Glomerular endothelial cell (primary cell): ENCODE measurements at places on chromosomes 12 and 14.

GRCh38 chr12:45148619-45149018, 67.3 kb upstream of the ANO6 start:
- DNase-seq = no peak

GRCh38 chr14:90458536-90458935, 61.7 kb downstream of the CALM1 start:
- DNase-seq = no peak

DNA sequence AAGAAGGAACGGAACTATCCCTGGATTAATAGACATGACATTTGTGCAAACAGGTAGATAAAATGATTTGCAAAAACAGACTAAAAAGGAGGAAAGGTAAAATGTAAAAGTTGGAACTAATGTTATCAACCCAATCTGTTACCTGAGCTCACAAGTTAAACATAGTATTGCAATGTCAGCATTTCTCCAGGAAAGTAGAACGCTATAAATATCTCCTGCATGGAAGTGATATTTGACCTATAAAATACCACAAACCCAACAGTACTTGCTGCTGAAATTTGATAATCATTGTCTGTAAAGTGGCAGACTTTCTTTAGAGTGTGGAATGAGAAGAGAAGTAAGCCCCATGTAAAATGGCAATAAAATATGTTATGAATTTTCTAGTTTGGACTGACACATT, 1435.7 kb downstream of the LRFN5 start:
- DNase-seq = no peak

DNA sequence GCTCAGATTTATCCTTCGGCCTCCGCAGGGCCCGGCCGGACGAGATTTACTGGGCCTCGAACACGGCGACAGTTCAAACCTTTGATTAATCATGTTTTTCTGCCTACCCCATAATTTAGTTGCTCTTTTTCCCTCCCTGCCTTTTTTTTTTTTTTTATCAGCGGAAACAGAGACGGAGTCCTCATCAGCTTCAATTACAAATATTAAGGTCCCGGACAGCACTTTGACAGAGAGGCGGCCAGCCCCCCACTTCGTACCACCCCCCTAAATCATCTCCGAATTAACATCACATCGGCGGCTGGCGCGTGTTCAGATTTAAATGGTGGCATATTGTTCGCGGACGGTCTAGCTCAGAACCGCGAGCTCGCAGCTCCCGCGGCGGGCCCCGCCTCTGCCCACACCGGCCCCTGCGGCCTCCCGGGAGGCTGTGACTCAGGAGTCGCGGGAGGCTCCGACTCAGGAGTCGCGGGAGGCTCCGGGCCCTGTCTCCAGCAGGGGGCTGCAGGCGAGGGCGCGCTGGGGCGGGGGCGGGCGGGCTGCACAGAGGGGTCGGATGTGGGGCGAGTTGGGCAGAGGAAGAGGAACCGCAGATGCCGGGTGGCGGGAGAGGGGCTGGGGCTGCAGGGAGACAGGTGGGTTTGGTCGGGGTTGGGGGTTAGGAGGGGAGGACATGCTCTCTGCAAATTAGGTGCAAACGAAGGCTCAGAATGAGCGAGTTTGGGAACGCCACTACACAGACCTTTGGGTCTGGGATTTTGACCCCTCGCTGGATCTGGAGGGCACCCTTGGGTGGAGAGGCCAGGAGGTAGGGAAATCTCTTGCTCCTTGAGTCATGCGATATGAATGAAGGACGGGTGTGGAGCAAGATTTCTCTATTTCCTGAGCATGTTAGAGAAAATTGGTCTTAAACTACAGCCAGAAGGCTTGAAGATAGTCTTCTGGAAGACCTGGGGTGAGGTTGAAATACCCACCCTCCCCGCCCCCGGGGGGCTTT, 19.6 kb upstream of the ATP5MC2 start:
- DNase-seq = no peak

DNA sequence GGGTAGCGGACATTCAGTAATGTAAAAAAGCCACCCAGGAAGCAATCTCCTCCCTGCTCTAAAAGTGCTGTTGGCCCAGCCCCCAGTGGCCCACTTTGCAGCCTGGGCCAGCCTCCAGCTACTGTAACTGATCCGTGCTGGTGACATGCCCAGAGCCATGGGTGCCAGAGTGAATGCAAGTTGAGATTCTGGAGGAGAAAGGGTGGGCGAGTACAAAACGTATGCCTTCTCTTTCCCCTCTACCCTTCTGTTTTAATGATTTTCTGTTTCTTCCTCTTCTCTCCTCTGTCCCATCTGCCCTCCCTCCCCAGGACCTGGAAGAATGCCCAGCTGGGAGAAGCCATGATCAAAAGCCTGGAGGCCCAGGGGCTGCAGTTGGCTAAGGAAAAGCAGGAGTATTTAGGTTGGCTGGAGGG, 16.9 kb downstream of the PLEKHD1 start:
- DNase-seq = no peak

- DNase-seq = no peak
These were observed 3.0 kb upstream of the PLXNC1 start for GRCh38 chr12:94145191-94145983.

- DNase-seq = no peak
These were observed 185.8 kb upstream of the RMST start for GRCh38 chr12:97276661-97277429.

GRCh38 chr12:9710584-9711375, 22.1 kb downstream of the CLECL1 start:
- no peak for DNase-seq

DNA sequence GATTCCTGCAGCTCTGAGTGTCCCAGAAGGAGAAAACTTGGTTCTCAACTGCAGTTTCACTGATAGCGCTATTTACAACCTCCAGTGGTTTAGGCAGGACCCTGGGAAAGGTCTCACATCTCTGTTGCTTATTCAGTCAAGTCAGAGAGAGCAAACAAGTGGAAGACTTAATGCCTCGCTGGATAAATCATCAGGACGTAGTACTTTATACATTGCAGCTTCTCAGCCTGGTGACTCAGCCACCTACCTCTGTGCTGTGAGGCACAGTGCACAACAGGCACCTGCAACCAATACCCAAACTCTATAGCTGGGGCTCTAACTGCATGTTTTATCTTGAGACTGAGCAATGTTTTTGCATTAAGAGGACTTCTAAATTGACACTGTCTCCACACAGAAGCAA, 379.2 kb upstream of the OR4E1 start:
- no peak for DNase-seq

DNA sequence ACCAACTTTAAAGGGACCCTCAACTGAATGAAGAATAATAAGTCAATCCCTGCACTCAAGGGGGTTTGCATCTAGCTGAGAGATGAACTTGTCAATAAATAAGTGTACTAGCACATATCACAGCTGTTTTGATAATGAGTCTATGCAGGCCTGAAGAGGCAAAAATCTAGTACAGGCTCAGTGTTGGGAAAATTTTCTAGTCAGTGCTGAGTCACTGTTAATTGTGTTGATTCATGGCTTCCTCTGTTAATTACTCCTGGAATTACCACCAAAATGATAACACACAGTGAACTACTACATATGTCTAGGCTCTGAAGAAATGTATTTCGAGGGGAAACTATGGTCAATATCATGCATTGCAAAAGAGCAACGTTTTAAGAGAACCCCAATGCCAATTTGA, 18.9 kb downstream of the SNRPF start:
- DNase-seq = no peak

DNA sequence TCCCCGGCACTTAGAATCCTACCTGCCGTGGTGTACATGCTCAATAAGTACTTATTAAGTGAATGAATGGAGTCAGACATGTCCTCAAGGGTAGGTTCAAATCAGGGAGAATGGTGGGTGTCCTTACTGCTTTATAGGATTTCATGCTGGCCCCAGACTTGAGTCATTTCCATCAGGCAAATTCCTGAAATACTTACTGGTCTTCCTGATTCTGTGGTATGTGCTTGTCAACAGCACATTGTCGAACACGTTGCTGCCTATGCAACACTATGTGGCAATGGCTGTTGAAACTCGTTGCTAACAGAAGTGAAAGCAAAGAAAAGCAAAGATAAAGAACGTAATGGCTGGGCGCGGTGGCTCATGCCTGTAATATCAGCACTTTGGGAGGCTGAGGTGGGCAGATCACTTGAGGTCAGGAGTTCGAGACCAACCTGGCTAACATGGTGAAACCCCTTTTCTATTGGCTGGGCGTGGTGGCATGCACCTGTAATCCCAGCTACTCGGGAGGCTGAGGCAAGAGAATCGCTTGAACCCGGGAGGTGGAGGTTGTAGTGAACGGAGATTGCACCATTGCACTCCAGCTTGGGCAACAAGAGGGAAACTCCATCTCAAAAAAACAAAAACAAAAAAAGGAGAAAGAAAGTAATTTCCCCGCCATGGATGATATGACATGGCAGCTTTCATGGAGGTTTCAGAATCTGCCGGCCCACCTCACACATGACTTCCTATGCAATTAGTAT, 214.9 kb downstream of the ZFP36L1 start:
- peak; percentile 90 for DNase-seq

- DNase-seq = no peak
These were observed 45.0 kb downstream of the AMN start for GRCh38 chr14:102967506-102967795.

GRCh38 chr14:21795456-21795855, 121.8 kb upstream of the OR4E1 start:
- no peak for DNase-seq

GRCh38 chr12:100672075-100672592, 98.7 kb downstream of the GAS2L3 start:
- no peak for DNase-seq

DNA sequence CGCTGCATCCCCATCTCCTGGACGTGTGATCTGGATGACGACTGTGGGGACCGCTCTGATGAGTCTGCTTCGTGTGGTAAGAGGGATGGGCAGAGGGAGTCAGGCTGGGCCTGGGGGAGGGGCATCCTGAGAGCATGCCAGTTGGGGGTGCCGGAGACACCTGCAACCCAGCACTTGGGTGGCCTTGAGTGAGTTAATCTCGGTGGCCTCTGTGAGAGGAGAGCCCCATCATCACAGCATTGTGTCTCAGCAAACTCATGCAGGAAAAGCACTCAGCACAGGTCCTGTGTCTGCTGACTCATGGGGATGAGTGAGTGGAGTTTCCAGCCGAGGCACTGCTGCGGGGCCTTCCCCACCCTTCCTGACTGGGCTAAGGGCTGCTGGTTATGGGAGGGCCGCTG, 19.6 kb upstream of the LRP1-AS start:
- no peak for DNase-seq

DNA sequence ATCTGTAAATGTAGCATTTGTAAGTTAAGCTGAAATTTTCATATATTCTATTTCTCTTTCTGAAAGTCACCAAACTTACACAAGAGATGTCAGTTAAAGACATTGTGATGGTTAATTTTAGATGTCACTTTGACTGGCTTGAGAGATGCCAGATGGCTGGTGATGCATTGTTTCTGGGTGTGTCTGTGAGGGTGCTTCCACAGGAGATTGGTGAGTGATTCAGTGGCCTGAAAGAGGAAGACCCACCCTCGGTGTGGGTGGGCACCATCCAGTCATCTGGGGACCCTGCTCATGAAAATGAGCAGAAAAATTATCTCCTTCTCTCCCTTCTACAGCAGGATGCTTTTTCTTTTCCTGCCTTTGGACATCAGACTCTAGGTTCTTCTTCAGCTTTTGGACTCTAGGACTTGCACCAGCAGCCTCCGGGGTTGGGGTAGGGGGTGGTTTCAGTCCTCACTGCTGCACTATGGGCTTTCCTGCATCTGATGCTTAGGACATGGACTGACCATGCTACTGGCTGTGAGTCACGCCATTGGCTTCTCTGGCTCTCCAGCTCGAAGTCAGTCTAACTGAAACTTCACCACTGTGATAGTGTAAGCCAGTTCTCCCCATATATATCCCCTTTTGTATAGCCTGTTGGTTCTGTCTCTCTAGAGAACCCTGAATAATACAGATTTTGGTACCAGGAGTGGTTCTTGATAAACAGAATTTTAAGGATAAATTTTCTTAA, 20.9 kb downstream of the PDE6H start:
- DNase-seq = no peak

- DNase-seq = no peak
These were observed 48.7 kb downstream of the CCDC88C start for GRCh38 chr14:91368776-91369416.

GRCh38 chr12:103865151-103865730, 24.2 kb upstream of the NT5DC3 start:
- DNase-seq = no peak

GRCh38 chr14:100804138-100804537, 21.8 kb upstream of the MEG3 start:
- DNase-seq = no peak

DNA sequence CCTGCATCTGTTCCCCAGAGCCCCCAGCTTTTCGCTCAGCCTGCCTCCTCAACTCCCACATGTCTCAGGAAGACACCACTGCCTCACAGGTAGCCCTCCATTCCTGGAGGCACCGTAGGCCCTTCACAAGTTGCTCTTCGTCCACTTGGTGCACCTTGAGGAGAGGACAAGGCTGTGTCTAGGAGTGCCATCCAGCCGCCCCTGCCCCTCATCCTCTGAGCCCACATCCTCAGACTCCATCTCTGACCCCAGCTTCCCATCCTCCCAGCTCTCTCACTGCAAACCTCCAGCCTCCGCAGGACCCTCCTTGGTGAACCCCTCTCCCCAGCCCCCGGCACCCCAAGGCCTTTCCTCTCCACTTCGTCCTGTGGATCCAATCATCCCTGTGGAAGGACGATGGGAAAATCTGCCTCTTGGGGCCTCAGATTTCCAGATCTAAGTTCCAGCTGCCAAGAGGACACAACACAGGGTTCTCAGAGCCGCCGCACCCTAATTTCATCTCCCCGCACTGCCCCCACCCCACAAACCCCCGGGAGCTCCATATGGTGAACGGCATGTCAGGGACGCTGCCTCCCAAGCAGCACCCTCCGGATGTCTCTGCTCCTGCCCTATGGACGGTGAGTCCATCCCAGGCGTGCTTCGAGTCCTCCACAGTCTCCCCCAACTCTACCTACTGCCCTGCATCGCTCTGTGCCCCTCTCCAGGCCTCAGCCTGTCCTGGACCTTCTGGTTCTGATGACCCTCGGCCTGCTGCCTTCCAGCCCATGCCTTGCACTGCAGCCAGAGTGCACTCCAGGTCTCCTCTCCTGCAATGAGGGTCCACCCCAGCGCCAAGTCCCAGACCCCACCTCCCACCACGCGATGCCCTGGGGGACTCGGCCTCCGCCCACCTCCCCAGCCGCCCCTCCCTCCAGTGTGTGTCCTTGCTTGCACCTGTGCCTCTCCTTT, 314.1 kb upstream of the DIO3 start:
- DNase-seq = no peak

- no peak for DNase-seq
These were observed 55.3 kb downstream of the RBM19 start for GRCh38 chr12:113910751-113911272.

GRCh38 chr12:116294454-116295165, 17.1 kb upstream of the MED13L start:
- no peak for DNase-seq

DNA sequence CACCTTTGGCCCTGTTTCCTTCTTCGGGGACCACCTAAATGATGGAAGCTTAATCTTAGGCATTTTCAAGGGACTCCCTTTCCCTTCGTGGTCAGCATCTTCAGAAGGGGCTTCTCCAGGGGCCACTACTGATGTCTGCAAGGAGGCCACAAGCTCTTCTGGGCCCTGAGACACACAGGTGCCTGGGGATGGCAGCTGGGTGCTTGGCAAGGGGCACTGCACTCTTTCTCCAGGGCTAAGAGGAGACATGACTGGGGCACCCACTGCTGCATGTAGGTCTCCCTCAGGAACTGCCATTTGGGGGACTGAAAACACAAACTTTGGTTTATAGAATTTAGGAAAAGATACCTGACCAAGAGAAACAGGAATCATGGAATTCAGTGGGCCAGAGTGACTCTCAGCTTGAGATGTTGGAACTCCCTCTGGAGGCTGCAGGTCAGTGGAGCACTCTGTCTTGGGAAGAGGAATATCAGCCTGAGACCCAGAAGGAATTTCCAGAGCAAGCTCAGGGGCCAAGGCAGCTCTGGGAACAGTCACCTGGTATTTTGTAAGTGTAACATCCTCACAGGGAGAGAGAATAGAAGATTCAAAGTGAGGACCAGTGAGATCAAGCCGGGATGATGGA, 16.0 kb downstream of the PLD4 start:
- DNase-seq = no peak
